ENCODE measurements at places on chromosomes 6 and 20.
A peak's percentile ranks its signal among the peaks of the same experiment; 100 is the strongest.

DNA sequence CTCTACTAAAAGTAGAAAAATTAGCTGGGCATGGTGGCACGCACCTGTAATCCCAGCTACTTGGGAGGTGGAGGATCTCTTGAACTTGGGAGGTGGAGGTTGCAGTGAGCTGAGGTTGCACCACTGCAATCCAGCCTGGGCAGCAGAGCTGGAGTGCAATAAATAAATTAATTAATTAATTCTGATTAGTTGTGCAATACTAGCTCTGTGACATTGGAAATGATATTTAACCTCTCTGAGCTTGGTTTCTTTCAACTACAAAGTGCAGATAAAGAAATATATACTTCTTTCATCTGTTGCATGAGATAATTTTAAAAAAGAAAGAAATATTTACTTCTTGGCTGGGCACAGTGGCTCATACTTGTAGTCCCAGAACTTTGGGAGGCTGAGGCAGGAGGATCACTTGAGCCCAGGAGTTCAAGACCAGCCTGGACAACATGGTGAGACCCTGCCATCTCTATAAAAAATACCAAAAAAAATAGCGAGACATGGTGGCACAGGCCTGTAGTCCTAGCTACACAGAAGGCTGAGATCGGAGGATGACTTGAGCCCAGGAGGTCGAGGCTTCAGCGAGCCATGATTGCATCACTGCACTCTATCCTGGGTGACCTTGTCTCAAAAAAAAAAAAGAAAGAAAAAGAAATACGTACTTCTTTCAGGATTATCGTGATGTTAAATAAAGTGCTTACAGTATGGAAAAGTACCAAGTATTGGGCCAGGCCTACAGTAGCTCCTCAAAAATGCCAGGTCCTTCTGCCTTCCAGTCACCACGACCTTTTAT, 15.6 kb upstream of the TBCC start:
- no peak for DNase-seq

DNA sequence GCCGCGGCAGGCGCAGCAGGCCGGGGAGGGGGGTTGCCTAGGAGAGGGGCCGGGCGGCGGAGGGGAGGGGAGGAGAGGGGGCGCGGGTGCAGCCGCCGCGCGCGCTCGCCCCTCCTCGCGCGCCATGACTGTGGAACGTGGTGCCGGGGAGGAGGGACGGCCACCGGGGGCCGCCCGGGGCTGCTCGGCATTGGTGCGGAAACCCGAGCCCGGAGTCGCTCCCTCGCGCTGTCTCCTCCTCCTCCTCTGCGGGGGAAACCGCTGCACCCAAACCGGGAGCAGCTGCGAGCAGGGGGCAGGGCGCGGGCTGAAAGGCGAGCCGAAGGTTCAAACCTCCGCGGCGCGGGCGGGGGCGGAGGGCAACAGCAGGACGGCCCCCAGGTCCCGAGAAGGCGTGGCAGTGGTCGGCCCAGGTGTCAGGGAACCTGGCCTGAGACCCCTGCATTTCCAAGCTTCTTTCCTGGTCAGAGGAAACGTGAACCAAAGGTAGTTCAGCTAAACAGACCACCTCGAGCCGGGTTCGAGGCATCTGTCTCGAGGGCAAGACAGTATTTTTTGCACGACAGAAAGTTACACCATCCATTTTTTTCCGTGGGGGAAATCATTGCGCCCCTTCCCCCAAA, 1.4 kb upstream of the TRERF1 start:
- peak; percentile 90 for DNase-seq

DNA sequence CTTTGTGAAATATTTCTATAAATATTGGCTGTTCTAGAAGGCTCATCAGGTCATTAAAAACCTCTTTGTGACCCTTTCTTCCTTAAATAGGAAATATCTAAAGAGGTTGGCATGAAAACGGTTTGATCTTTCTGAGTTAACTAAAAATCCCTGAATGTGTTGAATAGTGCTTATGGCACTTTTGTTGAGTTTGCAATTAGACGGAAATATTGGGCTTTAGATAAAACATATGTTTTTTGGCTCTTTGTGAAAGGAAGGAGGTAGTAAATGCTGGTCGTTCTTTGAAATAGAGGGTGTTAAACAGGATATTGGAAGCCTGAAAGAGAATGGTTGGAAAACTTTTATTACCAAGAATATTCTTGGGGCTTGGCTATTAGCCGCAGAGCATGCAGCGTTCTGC, 163.0 kb downstream of the ARID1B start:
- no peak for DNase-seq

DNA sequence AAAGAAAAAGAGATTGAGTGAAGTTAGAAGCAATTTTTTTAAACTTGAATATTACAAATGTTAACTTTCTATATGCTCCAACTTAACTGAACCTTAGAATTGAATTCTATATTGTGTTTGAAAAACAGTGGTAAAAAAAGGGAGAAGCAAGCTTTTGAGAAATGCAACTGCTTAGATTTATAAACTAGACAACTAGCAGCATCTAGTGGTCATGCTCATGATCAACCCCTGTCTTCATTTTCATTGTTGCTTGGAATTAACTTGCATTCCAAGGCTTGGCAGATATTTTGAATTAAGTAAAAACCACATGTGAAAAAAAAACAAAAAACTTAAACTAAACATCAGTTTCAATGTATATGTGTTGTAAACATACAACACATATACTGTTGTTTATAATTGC, 113.1 kb downstream of the C6orf58 start:
- DNase-seq, result no peak

DNA sequence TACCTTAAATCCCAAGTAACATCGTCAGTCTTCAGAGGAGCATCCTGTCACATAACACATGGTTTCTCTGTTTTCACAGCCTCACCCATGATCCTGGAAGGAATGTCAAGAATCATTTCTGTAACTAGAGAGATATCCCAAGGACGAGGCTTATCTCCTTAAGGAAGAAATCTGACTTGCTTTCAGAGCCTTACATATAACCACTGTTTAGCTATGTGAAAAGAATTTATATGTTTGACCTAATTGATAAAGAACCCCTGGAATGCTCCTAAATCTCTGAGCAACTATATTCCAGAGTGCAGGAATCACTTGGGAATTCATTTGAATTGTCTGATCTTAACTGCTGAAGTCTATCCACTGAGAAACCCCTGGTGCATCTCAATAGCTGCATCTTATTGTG, 243.1 kb downstream of the ALDH8A1 start:
- no peak for DNase-seq

GRCh38 chr20:34945315-34946077, 10.1 kb downstream of the GSS start:
- no peak for DNase-seq

- DNase-seq, result no peak
Measured at GRCh38 chr6:167049275-167049674, 50.1 kb downstream of the CEP43 start.

- no peak for DNase-seq
Measured at GRCh38 chr6:142913036-142913510, 31.9 kb downstream of the HIVEP2 start.

DNA sequence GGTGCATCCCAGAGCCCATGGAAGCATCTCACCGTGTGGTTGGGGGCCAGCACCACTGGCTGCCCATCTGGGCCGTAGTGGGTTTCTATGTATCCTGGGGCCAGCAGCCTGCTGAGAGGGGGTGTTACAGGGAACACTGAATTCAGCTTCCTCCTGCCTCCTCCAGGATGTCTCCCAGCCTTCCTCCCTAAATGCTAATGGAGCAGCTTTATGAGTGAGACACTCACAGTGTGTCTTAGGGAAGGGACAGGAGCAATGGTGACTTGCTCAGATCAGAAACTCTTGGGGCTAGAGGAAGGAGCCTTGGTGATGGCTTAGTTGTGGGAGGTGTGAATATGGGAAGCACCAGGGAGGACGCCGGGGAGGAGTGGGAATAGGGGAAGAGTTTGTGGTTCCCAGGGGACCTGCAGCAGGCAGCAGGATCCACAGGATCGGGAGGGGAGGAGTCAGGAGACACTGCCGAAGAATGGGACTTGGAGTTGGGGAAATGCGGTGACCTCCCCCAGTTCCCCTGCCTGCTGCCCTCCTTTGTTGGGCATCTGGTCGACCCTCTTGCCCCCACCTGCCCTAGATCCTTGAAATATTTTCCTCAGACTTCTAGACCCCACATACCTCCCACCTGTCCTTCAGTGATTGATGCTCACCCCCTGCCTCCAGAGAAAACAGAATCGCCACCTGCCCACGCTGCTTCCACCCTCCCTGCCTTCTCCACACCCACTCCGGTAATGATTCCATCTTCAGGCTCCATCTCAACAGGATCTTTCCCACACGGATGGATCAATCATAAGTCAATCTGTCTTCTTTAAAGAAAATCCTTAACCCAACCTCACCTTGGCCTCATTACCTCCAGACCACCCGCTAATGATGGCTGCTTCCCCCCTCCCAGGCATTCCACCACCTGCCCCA, 6.6 kb downstream of the ADAM33 start:
- no peak for DNase-seq

GRCh38 chr6:138018297-138018696, 88.9 kb downstream of the PERP start:
- DNase-seq, result no peak

DNA sequence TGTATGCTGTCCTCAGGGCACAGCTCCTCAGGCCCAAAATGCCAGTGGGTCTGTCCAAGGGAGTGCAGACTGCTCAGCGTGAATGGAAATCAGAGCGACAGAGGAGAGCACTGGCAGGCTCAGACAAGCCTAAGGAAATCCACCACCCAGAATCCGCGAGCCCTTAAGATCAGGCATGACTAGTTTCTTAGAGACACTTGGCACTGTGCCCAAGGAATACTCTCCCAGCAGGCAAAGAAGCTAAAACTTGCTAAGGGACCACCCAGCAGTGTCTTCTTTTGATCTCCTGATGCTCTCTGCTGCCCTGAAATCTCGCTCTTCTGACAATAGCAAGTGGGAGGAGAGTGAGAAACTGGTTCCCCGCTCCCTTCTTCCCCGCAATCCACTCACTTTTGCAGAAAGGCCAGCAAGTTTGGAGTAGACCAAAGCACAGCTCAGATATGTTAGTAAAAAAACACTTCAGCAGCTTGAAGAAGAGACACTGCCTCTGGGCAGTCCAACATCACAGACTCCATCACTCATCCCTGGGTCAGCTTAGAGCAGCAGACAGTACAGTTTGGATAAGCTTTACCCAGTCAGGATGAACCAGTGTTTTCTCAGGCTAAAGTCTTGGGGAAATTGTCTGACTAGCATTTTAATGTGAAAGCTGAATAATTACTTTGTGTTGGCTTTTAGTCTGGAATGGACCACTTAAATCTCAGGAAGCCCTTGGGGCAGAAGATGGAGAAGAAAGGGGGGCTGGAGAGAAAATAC, 32.4 kb downstream of the TRAF3IP2 start:
- no peak for DNase-seq

DNA sequence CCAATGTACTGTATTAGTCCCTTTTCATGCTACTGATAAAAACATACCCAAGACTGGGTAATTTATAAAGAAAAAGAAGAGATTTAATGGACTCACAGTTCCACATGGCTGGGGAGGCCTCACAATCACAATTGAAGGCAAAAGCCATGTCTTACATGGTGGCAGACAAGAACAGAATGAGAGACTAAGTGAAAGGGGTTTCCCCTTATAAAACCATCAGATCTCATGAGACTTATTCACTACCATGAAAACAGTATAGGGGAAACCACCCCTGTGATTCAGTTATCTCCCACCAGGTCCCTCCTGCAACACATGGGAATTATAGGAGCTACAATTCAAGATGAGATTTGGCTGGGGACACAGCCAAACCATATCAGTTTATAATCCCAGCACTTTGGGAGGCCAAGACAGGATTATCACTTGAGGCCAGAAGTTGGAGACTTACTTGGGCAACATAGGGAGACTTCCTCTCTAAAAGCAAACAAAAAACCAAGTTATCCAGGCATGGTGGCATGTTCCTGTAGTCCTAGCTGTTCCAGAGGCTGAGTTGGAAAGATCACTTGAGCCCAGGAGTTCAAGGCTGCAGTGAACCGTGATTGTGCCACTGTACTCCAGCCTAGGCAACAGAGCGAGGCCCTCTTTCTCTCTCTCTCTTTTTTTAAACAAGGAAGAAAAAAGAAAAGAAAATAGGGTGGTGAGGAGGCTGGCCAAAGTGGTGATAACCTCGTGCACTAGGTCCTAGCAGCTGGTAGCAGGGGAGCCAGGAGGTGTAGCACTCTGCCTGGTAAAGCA, 22.9 kb upstream of the DDR1 start:
- DNase-seq, result no peak

DNA sequence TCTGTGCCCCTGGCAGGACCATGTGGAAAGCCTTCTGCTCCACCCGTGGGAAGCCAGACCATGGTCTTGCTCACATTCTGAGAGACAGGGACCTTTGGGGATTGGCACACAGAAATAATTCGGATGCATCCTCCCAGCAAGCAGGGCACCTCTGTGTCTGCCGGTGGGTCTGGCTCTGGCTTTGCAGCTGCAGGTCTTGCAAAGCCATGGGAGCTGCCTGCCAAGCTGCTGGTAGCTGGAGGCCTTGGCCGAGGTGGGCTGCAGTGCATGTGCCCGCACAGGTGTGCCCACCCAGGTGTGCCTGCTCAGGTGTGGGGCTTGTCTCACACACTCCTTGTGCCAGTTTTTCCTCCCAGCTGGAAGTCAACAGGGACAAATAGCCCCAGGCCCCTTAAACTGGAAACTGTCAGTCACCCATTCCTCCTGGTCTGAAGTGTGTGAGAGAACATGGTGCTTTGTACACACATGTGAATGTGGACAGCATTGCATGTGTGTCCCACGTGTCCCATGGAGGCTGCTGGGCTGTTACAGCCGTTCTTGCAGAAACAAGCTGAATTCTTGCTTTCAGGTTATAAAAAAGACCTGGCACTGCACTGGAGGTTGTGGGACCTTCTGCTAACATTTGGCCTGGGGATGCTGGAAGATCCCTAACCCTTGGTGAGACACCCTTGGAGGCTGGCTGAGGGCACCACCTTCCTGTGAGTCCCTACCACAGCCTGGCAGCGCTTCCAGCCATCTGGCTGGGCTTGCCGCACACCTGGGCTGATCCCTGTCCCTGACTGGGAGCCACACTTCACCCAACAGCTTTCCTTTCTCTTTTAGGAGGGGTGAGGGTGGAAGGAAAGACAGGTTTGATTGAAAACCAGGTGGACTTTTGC, 54.9 kb upstream of the SMOC2 start:
- DNase-seq, result no peak

- no peak for DNase-seq
Measured at GRCh38 chr6:20921578-20921977, 387.3 kb downstream of the CDKAL1 start.

GRCh38 chr20:63155266-63156165, 60.4 kb downstream of the YTHDF1 start:
- DNase-seq, result no peak

Data from CD4-positive, alpha-beta T cell (primary cell).